ENCODE measurements at places on chromosomes 4 and X. TPM values are rescaled to one million over a fixed set of nuclear protein-coding genes. Genes with fewer than 3 reads are reported as not detected.

GRCh38 chrX:2875798-2876399, 47.2 kb downstream of the GYG2 start:
- ATAC-seq: no peak

Gene NLGN4X
- total RNA-seq: 1.00 TPM

GRCh38 chr4:109465069-109465468, 31.5 kb downstream of the SEC24B start:
- ATAC-seq: no peak

Gene CCSER1
- total RNA-seq: 1.2 TPM

DNA sequence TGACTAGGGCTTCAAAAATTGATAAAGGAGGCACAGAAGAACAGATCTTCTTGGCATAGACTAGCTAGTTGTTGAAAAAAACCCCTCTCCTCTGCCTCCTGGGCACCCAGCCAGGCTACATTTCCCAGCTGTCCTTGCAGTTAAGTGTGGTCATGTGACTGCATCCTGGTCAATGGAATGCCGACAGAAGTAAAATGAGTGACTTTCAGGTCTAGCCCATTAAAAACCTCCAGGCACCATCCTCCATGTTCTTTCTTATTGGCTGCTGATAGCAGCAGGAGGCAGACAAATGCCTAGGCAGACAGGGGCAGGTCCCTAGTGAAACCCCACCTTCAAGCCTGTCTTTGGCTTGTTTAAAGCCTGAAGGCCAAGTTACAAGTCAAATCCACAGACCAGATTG, 35.3 kb downstream of the ATXN3L start:
- no peak for ATAC-seq

DNA sequence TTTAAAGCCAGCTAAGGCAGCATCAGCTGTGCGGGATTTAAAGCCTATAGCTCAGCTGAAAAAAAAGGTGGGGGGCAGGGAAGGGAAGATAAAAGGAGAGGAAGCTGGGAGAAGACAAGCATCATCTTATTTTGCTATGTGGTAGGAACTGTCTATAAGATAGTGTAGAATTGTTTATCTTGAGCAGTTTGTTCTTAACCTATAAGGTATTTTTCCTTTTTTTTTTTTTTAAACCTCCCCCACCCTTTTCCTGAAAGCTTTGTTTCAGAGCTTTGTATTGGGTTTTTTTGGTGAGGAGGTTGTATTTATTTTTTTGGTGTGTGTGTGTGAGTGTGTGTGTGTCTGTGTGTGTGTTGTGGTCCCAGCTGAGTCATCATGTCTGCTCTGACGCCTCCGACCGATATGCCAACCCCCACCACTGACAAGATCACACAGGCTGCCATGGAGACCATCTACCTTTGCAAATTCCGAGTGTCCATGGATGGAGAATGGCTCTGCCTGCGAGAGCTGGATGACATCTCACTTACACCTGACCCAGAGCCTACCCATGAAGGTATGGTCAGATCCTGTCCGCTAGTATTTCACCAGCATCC, 531 bp downstream of the RUFY3 start:
- ATAC-seq: no peak

- no peak for ATAC-seq
These were observed 112.0 kb upstream of the LNX1 start for GRCh38 chr4:53703267-53703655.

Gene TRIM61
- not detected for total RNA-seq

DNA sequence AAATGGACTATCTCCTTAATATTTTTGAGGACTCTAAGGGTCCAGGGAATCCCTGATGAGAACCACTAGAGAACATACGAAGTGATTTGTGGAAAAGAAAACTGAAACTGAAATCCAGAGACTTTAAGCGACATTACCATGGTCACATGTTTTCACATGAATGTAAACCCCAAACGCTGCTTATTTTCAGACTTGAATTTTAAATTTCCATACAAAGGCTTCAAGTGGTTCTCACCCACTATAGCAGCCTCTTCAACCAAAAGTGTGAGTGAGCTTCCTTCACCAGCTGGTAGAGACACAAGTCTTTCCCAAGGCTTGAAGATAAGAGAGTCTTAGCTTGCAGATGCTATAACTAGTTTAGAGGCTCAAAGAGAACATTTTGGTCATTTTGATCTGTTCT, 232.7 kb downstream of the MGST2 start:
- no peak for ATAC-seq

GRCh38 chr4:147761218-147761883, 29.5 kb downstream of the ARHGAP10 start:
- ATAC-seq: no peak

Gene FGA
- total RNA-seq: 0.64 TPM

Gene PRR32
- not detected for total RNA-seq

Gene MAGEA9B
- not detected for total RNA-seq

DNA sequence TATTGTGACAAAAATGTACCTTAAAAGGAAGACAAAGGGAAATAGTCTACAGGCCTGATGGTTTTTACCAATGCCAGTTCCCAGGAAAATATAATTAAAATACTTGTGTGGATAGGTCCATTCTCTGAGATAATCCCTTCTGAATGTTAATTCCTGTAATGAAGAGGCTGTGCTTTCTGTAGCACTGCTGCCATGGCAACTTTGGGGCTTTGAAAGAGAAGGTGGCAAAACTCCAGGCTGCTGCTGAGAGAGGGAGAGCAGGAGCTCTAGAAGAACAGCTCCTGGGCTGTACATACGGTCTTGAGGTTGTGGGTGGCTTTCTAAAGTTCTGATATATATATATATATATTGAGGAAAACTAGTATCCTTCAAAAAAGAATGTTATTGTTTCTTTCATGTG, 125.4 kb downstream of the PDLIM5 start:
- ATAC-seq: no peak

GRCh38 chrX:150454508-150455214, 91.5 kb downstream of the MAMLD1 start:
- ATAC-seq: no peak

Gene GATA1
- not detected for total RNA-seq

Gene RPGR
- 7.1 TPM for total RNA-seq

GRCh38 chr4:60683357-60683756, 516.8 kb upstream of the ADGRL3 start:
- ATAC-seq: no peak

Measured in esophagus mucosa (tissue), 1 donor.